Stimulated activated CD8-positive, alpha-beta memory T cell treated with anti-CD3 and anti-CD28 coated beads, Interleukin-15, amount 100 ng/mL, for 48 hours (primary cell): ENCODE measurements at places on chromosomes 6 and 20.

DNA sequence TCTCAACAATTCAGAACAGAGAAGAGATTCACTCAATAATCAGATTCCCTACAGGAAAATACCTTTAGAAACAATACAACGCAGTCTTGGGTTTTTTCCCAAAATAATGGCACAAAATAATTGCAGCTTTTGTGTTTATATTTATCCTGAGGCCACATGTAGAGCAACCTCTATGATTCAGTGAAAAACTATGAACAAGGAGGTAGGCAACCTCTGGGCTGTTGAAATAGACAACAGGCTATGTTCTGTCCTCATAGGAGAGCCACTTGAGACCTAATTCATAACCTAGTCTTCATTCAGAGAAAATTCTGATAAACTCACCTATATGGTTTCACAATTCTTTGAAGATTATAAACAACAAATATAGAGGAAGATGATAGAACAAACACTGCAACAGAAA is 118.3 kb downstream of the KHDC1L start:
- no peak for DNase-seq

DNA sequence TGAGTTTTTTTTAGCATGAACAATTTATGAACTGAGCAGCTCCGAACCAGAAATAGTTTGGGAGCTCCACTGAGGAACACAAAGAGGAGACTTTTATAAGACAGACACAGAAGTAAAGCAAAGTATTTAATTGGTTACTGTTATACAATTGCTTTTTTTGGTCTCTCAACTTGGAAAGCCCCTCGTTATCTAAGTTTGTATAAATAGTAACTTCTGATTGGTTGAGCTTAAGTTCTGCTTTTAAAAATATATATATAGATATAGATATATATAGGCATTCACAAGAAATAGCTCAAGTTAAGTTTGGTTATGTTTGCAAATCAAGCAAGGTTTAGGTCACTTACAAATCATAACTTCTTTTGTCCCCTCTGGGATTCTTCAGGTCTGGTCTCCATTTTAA is 20.2 kb upstream of the NCR2 start:
- no peak for DNase-seq

GRCh38 chr6:34223956-34224940 is 12.4 kb upstream of the HMGA1 start:
- DNase-seq = peak; percentile 93

DNA sequence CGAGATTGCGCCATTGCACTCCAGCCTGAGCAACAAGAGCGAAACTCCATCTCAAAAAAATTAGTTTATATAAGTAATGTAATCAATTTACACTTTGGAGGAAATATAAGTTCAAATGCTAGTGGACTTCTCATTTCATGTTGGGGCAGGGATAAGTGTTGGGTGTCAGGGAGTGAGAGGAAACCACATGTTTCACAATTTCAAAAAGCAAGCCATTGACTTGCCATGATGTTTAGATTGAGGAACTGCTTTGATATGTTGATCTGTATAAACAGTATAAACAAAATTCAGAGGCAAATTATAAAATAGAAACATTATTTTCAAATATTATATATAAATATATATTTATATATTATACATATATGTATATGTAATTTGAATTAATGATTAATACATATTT is 42.7 kb downstream of the FILIP1 start:
- no peak for DNase-seq

GRCh38 chr6:136129365-136129764 is 120.7 kb downstream of the MTFR2 start:
- no peak for DNase-seq

- no peak for DNase-seq
These were observed 16.1 kb upstream of the ZNF292 start for GRCh38 chr6:87139236-87139635.

DNA sequence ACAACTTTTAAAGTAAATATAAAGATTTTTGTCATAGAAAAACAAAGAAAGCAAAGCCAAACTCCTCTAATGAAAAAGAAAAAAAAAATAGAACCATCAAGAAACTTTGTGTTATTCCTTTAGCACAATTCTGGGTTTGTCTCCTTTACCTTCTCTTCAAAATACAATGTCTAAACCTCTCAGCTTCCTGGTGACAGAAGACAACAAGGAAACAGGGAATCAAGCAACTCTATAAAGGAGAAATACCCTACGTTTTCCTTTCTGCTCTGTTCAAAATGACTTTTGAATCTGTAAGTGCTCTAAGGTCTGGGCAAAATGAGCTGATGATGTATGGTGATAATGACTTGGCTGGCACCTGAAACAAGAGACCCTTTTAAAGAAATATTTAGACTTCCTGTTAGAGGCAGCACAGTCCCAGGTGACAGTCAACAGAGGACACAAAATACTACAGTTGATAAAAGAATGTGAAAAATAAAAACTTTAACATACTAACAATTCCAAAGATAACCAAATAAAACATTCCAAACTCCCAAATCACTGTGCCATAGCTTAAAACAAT is 101.4 kb downstream of the PRDM1 start:
- no peak for DNase-seq
